ENCODE measurements at places on chromosomes 5 and 9.

DNA sequence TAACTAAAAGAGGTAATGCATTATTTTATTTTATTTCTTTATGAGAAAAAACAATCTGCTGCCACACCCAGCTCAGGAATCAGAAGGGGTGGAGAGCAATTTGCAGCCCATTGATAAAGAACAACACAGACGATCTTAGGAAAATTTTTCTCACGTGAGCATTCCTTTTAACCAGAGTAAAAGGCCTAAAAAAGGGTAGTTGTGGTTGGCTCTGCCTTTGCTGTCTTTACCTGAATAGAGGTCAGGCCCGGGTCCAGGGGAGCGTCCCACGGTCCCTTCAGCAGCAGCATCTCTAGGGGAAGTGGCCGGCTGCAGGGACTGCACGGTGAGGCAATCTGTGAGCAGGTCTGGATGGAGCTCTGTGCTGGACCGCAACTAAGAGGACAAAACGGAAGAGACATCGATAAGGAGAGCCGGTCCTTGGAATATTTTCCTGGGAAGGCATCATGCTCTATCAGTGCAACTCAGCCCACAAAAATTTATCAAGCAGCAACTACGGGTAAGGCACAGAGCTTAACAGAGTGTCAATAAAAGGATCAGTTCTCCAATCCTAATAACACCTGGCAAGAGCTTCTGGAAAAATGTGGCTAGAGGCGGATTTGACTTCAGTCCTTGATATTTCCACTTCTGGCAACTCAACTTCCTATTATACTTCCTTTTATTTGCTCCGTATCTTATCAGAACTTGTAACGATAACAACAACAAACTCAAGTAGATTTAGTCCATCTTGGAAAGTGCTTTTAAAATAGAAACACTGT lies 372.8 kb upstream of the RFX3 start:
- no peak for DNase-seq

DNA sequence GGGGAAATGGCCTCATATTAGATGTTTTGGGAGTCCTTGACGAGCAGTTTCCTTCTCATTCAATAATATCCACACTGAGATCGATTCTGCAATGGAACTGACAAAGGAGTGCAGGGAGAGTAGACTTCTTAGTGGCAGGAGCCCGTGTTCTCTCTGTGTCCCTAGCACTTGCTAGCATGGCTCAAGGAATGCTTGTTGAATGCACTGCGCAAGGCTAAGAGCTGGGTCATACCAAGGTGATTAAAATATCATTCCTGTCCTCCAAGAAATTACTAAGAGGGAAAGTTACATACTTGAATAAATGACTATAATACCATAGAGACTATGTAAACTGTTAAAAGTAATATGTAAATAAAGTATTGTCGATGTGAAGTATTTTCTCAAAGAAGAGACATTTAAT lies 630.1 kb downstream of the IRX1 start:
- no peak for DNase-seq

- no peak for DNase-seq
Observed at GRCh38 chr5:39266442-39266841, 47.1 kb upstream of the FYB1 start.

GRCh38 chr5:179799644-179799973 lies 5.8 kb downstream of the LTC4S start:
- no peak for DNase-seq

DNA sequence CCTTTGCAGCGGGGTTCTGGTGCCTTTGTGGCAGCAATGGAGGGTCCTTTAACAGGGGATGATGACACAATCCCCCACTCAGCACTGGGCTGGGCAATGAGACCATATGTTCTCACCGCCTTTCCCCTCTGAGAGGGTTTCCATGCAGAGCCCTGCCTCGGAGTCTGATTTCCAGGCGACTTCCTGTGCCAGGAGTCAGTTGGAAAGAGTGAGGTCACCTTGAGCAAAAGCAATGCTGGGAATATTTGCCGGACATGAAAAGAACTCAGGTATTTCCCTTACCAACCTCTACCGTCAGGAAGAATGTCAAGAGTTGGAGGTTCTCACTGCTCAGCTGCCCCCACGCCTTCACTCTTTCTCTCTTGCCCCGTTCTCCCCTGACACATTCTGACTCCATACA lies 284.2 kb upstream of the IRX1 start:
- no peak for DNase-seq

DNA sequence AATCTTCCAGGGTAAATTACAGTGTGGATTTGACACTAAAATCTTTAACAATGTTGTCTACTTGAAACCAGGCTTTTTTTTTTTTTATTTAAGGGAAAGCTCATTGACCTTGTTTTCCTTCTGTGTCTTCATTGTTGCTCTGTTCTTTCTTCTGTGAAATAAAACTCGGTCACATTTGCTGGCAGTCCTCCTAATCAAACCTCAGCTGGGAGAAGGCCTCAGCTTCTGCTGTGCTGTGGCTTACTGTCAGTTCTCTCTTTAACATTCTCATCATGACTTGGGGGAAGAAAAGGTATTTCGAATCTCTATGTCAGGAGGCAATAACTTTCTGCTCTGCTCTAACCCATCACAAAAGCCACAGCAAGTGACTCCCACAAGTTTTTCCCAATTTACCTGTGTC lies 268.9 kb downstream of the ZNF608 start:
- DNase-seq: no peak

DNA sequence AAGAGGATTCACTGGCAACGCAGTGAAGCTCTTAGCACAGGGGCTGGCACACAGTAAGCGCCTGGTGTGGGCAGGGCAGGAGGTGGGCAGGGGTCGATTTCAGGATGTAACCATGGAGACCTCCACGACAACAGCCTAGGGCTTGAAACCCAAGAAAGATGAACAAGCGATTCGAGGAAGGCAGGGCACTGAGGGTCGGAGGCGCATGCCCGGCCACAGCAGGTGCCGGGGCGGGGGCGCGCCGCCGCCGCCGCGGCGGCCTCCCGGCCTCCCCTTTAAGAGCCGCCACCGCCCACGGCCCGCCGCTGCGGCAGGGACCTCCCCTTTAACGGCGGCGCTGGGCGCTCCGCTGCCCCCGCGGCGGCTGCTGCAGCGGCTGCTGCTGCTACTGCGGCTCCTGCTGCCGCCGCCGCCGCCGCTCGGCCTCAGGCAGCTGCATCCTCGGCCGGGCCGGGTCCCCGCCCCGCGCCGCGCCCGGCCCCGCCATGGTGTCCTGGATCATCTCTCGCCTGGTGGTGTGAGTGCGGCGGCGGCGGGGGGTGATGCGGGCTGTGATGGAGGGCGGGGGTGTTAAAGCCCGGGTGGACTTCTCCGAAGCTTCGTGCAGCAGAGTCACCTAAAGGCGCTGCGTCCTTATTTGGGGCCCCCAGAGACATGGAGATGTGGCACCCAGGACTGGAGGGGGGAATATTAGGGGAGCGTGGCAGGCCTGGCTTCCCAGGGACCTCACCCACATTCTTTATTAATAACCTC lies at the start of gene REEP2:
REEP2 (plus strand) TSS at position 334 of the 753 bp plus-strand sequence; CDS start at position 486, 152 bp downstream.
- DNase-seq: peak; percentile 79

DNA sequence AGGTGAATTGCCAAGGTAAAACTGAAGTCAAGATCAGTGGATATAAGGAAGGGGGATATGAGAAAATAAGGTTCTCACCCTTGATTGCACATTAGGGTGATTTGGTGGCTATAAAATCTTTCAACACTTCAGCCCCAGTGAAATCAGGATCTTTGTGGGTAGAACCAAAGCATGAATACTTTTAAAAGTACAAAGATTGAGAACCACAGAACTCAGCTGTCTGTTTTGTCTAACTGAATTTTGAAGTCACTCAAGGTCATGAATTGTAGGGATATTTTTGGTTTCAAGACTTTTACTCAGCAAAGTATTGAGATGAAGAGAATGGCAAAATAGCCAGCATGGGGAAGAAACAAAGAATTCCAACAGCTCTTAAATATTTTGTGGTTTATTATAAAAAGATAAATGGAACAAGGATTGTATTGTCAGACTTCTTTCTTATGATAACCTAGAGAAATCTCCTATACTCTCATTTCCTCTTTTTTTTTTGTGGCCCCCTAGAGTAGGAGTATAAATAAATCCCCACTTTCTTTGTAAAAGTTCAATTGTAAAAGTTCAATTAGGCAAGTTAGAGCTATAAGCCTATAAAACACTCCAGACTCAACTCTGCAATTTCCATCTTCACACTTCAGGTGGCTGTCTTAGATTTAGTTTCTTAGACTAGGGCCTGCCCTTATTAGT lies 272.9 kb downstream of the PDE4D start:
- no peak for DNase-seq

- DNase-seq: no peak
Observed at GRCh38 chr5:147610798-147611197, 100.9 kb upstream of the DPYSL3 start.

- no peak for DNase-seq
Observed at GRCh38 chr5:17277907-17278306, 60.5 kb downstream of the BASP1 start.

- DNase-seq: no peak
Observed at GRCh38 chr5:89473196-89473595, 590.2 kb upstream of the MEF2C start.

GRCh38 chr5:72438141-72438540 lies 69.1 kb downstream of the ZNF366 start:
- DNase-seq: no peak

DNA sequence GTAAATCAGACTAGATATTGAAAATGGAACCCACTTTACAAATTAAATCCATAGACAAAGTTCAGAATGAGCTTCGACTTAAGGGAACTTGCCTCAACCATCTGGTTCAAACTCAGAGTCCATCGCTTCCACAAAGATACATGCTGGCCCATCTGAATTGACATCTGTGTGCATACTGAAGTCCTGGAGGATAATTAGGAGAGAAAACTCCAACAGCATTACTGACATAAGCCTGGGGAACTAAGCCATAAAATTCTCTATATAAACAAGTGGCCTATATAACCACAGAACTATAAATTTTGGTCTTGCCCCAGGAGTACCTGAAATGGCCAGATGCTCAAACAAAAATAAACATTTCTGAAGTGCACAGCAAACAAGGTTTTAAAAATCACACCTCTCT lies 94.4 kb downstream of the IZUMO3 start:
- DNase-seq: no peak

DNA sequence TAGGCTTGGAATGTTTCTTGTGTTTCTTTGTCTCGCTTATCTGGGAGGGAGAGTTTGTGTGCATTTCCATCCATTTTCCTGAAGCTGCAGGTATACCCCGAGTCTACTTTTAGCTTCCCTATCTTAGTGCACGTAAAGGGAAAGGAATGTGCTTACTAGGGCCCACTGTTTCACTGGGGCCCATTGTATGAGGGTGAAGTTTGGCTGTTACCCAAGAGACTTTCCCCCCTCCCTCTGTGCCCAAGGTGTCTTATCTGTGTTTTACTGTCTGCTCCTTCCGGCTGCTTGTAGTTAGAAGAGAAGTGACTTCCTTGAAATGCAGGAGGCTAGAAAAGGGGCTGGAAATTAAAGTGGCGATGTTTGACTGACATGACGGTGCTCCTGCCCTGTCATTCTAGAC lies 12.1 kb upstream of the BTNL3 start:
- DNase-seq: no peak

DNA sequence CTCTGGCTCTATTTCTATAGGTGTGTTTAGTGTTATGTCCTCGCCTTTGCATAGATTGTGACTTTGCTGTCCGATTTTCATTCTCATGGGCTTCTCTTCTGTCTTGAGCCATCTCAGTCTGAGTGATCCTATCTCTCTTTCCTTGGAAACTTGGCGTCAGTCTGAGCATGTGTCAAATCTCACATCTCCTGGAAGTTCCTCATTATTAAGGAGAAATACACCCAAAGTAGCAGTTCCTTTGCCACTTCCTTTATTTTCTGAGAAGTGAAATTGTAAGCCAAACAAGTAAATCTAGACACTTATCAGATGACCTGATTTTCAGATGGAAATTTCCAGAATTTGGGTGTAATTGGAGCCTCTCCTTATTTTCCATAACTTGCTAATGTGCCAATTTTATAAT lies 126.9 kb upstream of the ANKH start:
- DNase-seq: no peak

- no peak for DNase-seq
Observed at GRCh38 chr5:64670277-64670676, 20.0 kb upstream of the SHISAL2B start.

DNA sequence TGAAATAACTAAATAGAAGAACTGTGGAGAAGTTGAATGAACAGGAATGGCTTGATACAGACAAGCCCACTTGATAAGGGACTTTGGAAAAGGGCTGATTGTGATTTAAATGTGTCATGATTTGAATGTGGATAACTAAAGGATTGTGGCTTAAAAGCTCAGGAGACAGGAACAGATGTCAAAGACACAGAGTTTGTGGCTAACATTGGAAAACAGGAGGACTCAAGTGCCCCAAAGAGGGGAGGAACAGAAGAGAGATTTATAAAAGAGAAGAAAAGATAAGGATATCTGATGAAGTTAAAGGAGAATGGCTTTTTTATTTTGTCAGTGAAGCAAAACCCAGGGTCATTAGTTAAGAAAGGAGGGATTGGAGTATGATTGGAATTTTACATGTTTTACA lies 124.2 kb upstream of the TRPM3 start:
- DNase-seq: no peak

- DNase-seq: no peak
Observed at GRCh38 chr5:167063788-167064187, 1227.7 kb upstream of the WWC1 start.

DNA sequence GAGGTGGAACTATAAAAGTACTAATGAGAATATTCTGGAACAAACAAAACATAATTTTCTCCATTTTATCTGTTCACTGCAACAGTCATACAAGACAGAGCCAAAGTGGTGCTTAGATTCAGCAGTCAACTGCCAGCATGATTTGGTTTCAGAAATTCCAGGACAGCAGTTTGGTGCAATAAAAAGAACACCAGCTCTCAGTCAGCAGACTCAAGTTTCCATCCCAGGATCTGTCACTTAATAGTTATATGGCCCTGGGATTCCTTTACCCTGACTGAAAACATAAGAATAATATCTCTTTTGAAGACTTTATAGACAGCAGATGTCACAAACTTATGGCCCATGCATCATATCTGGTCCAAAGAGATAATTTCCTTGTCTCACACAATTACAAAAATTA lies 92.8 kb upstream of the RASEF start:
- no peak for DNase-seq

DNA sequence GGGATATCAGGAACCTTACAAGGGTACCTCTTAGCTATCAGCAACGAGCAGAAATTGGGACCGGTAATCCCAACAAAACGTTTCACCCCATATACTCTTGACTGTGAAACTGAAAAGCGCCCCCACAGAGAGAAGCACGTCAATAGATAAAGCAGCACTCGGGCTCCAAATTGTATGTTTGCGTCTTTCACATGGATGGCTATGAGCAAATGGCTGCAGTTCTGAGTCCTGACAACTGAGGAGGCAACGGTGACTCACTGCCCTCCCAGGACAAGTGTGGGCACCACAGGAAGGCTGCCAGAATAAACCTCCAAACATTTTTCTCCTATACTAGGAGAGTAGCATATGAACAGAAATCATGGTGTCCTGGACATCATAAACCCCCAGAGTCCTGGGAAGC lies 36.6 kb downstream of the SEMA4D start:
- DNase-seq: peak; percentile 29

DNA sequence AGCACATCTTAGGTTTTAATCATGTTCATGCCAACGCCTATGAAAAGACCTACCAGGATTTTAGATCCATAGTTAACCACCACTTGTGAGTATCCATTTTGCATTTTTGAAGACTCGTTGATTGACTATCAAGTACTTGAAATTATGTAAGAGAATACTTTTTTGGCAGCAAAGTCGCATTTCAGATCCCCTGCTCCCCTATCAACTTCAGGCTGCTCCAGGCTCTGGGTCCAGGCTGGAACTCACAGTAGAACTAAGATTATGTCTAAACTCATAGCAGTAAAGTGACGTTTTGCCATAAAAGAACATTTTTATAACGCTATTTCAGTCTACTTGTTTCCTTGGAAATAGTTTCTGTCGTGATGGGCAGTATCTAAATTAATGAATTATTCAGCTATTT lies 267.7 kb downstream of the FANCC start:
- DNase-seq: no peak

GRCh38 chr9:20684875-20685696 lies 1.0 kb downstream of the FOCAD start:
- no peak for DNase-seq
